ENCODE measurements at places on chromosomes 2 and 18.

GRCh38 chr18:35042389-35043071 lies 1.3 kb downstream of the MAPRE2 start:
- DNase-seq = peak; percentile 57

- no peak for DNase-seq
Observed at GRCh38 chr2:148538375-148538774, 106.2 kb upstream of the EPC2 start.

GRCh38 chr18:3340015-3340681 lies 78.2 kb downstream of the MYL12B start:
- DNase-seq = peak; percentile 54

DNA sequence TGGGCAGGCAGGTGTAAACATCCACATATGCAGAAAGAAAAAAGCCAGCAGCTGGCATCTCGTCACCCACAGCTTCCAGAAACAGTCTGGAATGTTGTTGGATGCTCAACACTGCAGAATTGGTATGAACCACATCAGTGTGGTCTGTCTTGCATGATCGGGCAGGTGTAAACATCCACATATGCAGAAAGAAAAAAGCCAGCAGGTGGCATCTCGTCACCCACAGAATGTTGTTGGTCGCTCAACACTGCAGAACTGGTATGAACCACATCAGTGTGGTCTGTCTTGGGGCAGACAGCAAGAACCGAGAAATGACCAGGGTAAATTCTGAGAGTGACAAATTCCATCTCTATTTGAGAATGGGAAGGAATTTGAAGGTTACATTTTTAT lies 39.6 kb downstream of the DOCK10 start:
- DNase-seq = peak; percentile 46

- no peak for DNase-seq
Observed at GRCh38 chr2:241885291-241885945, 15.9 kb downstream of the RTP5 start.

GRCh38 chr2:229087267-229087666 lies 183.8 kb downstream of the PID1 start:
- DNase-seq = no peak

DNA sequence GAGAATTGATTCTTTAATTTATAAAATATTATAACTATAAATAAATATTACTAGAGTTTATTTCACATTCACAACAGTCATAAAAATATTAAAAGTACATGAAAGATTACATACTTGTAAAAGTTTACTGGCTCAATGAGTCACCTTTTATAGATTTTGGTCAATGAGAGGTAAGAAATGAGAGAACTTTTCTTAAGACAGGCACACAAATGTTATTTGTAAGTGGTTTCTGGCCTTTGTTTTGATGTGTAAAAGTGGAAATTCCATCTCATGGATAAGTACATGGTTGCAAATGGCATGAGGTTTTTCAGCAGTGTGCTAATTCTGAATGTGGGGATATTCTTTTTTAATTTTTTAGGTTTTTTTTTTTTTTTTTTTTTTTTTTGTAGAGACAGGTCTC lies 63.8 kb downstream of the TTC27 start:
- DNase-seq = no peak

DNA sequence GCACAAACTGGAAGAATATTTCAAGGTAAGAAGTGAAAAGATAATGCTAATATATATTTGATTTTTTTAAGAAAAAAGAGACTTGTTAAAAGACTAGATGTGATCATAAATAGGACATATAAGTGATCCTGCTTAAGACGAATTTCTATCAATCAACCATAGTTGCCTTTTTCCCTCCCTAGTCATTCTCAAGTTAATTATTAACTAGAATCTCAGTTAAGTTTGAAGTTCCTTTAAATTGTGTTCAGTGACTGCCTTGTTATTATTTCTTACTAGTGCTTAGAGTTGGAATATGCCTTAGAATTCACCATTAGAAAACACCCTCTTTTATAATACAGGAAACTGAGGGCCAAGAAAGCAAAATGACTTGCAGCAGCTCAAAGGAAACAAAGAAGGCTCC lies 141.5 kb upstream of the SP5 start:
- DNase-seq = no peak

DNA sequence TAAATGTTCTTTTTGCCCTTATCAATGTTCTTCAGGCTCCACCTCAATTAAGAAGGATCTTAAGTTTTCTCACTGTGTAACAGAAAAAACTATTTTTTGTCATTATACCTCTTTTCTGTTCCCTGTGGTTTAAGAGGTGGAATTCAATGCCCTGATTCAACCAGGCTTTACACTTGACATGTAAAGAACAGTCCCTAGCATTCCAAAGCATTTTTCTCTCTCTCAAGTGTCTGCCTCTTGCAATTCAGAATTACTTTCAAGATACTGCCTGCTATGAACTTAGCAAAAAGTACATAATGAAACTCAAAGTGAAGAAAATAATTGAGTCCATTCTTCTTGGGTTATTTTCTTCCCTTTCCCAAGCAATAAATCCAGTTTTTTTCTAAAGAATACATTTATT lies 160.6 kb upstream of the NOL4 start:
- DNase-seq = no peak

DNA sequence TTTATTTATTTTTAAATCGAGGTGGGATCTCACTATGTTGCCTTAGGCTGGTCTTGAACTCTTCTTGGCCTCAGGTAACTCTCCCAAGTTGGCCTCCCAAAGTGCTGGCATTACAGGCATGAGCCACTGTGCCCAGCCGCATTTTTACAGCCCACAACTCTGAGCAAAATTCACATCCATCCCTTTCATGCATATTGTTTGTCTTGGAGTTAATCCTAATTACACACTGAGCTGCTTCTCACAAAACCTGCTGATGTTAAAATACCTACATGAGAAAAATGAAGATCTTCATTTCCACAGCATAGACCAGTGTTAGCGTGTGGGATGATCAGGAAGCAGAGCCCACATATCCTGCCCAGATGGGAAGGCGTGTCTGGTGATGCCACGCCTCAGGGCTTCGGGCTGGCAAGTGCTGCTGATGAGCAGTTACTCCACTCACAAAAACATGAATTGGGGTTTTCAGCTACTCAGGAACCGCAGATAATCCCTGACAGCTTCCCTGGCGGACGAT lies 14.6 kb downstream of the ITGB1BP1 start:
- no peak for DNase-seq

DNA sequence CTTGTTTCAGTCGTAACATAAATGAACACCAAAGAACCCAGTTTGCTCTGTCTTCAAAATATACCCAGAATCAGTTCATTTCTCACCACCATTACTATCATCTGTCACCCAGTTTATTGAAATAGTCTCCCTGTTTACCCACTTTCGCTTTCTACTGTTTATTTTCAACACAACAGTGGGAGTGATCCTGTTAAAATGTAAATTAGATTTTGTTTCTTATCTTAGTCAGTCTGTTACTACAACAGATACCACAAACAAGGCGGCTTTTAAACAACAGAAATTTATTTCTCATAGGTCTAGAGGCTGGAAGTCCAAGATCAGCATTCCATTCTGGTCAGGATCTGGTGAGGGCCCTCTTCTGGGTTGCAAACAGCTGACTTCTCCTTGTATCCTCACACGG lies 74.8 kb downstream of the ARHGAP15 start:
- no peak for DNase-seq

DNA sequence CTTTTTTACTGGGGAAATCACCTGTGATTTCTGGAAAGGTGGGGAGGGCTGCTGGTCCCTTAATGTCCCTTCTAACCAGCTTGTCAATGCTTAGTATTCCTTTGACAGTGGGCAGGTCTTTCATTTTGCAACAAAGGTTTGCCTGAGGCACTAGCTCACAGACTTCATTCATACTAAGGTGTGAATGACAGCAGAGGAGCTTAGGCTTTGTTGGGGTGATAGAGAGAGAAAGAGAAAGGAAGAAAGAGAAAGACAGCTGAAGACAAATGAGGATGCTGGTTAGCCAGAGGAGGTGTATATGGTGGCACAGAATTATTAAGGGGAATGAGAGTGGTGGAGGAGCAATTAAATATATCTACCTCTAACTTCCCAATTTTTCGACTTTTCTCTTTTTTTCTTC lies 28.9 kb upstream of the GTF2A1L start:
- no peak for DNase-seq

DNA sequence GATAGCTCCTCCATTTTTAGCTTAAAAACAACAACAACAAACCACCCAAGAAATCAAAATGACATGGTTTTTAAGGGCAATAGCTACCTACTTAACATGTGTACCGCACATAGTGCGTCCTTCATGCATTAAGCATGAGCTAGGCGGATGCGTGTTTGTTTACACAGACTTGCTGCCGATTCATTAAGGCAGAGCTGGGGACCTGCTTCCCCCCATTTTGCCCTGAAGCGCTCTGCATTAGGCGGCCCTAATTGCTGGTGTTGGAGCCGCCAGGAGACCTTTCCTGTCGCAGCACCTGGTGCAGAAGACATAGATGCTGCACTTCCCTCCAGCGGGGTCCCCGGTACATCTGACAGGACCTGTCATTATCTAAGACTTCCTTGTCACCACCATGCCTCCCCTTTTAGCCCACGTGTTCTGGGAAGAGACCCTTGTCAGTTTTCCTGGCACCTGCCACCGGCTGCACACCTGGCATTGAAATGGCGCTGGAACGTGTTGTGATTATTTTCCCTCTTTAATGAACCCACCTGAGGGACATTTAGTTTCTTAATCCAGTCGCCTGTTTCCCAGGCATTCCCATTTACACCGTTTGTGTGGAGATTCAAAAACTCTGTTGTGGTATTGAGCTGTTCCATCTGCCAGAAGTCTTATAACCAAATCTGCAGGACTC lies 261.1 kb upstream of the RAB12 start:
- DNase-seq = no peak

- DNase-seq = no peak
Observed at GRCh38 chr2:221285148-221285547, 287.0 kb downstream of the EPHA4 start.

- DNase-seq = no peak
Observed at GRCh38 chr2:84811839-84812431, 68.9 kb downstream of the TRABD2A start.

DNA sequence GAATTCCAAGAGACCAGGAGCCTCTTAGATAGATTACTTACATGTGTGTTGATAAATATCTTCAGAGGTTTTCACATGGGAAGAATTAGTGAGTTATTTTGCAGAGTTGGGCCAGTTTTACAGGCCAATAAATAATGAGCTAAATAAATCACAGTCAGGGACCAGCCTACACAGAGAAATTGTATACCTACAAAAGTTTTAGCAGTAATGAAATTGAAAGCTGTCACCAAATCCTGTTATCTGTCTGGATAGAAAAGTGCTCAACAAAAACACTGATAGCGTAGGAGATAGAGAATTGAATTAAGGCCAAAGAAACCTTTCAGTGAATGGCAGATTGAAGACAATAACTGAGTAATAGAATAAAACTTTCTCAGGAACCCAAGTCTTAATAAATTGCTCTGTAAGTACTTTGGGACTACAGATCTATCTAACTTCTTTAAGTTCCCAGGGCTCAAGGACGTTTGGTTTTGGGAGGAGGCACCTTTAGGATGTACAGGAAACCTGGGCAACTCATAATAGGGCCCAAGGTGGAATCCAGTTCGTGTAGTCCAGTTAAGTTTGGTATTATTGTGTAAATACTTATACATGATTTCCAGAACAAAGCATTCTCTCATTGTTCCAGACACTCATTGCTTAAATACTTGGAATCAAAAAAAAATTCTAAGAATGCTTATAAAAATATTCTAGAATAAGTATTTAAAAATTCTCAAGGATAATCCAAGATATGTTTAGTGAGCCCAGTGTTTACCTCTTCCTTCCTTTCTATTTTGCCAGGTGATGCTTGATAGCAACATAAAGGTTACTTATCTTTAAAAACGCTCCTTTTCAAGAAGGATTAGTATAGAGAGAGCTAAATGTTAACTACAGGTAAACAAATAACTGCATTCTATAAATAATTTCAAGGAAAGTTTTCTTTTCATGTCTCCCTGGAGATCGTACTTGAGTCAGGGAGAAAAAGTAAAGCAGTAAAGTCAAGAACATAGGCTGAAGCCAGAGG lies 134.5 kb downstream of the NCKAP5 start:
- no peak for DNase-seq

GRCh38 chr2:96839293-96839874 lies 4.4 kb downstream of the ANKRD23 start:
- DNase-seq = peak; percentile 89

GRCh38 chr2:205462681-205463345 lies 219.5 kb upstream of the NRP2 start:
- DNase-seq = peak; percentile 20

DNA sequence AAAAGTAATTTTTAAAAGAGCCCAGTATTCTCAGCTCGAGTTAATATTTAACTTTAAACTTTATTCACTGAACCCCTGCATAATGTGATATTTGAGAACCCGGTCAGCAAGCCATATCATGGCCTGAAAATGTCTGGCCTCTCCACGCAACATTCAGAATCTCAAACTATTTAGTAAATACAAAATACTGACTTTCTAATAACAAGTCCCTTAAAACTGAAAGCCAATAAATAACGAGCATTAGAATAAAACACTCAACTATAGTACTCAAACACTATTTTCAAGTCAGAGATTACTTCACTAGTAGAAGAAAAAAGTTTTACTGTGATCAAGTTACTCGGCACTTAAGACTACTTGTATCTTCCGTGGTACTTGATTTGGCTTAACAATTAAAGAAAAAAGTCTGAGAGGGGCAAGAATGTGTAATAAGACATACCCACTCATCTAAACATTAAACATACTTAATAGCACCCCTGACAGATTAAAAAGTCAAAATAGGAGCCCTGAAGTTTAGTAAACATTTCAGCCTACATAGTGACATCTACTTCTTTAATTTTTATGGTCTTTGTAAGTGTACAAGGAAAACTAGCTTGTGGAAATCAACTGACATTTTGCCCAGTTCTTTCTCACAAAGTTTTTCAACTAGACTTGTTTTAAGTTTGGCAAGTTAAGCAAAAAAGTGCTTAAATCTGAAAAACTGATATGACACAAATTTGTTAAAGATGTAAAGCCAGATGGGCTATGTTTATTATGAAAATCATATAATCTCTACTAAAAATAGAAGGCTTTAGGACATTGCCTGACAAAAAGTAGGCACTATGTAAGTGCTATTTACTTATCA lies 38.2 kb downstream of the RTN4 start:
- DNase-seq = no peak

- DNase-seq = no peak
Observed at GRCh38 chr2:96594282-96594681, 43.8 kb downstream of the KANSL3 start.

- DNase-seq = no peak
Observed at GRCh38 chr2:189870381-189871085, 86.3 kb downstream of the PMS1 start.

GRCh38 chr2:196959734-196960338 lies 33.3 kb upstream of the PGAP1 start:
- no peak for DNase-seq

GRCh38 chr2:207141386-207141785 lies 24.4 kb downstream of the KLF7 start:
- DNase-seq = no peak

DNA sequence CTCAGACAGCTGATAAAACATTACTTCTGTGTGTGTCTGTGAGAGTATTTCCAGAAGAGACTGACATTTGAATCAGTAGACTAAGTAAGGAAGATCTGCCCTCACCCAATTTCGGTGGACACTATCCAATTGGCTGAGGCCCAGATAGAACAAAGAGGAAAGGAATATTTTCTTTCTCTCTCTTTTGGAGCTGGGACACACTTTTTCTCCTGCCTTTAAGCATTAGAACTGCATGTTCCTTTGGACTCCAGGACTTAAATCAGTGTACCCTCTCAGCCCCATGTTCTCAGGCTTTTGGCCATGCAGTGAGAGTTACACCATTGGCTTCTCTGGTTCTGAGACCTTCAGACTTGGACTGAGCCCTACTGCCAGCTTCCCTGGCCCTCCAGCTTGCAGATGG lies 3.3 kb upstream of the SRBD1 start:
- no peak for DNase-seq

All from activated CD4-positive, alpha-beta T cell treated with anti-CD3 and anti-CD28 coated beads, Interleukin-2, amount 50 U/mL, for 16 hours (primary cell).